ENCODE measurements at places on chromosomes 11 and 22.

DNA sequence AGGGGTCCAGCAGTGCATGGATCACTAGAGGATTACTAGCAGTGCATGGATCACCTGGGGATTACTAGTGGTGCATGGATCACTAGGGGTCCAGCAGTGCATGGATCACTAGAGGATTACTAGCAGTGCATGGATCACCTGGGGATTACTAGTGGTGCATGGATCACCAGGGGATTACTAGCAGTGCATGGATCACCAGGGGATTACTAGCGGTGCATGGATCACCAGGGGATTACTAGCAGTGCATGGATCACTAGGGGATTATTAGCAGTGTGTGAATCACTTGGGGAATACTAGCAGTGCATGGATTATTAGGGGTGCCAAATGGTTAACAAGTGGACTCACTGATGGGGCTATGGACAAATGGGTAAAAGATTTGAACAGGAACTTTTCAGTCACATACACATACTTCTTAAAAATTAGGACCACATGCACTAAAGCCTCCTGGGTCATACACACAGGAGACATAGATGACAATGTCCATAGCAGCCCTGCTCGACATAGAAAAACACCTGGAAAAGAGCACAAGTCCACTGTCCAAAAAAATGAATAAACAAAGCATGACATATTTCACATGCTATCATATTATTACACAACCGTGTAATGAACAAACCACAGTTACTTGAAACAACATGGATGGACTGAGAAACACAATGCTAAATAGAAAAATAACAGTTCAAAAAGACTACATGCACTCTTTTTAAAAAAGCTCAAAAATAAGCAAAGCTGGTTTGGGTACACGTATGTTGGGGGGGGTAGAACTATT is 109.8 kb downstream of the CD44 start:
- no peak for DNase-seq

- no peak for DNase-seq
Measured at GRCh38 chr11:129346916-129347315, 28.7 kb upstream of the BARX2 start.

DNA sequence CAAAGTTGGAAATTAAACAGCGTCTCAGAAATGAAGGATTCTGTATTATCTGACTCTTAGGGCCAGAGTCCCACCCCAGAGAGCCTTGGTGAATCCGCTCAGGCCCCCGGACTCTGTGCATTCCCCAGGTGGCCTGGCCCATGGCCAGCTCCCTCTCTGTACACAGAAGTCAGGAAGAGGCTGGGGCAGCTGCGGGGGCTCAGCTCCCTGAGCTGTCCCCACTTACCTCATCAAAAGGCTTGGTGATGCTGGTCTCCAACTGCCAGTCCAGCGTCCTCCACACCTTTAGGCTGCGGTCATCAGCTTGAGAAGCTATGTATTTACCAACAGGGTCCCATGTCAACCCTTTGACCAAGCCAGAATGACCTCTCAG is 35.0 kb downstream of the HIRA start:
- no peak for DNase-seq

- no peak for DNase-seq
Measured at GRCh38 chr11:4511282-4512245, 29.1 kb downstream of the OR52K1 start.

- DNase-seq = no peak
Measured at GRCh38 chr11:636511-637332, at the start of gene DRD4. Gene DRD4, plus strand, starts transcription at chr11:637269. Its CDS starts 36 bp downstream, at chr11:637305.

DNA sequence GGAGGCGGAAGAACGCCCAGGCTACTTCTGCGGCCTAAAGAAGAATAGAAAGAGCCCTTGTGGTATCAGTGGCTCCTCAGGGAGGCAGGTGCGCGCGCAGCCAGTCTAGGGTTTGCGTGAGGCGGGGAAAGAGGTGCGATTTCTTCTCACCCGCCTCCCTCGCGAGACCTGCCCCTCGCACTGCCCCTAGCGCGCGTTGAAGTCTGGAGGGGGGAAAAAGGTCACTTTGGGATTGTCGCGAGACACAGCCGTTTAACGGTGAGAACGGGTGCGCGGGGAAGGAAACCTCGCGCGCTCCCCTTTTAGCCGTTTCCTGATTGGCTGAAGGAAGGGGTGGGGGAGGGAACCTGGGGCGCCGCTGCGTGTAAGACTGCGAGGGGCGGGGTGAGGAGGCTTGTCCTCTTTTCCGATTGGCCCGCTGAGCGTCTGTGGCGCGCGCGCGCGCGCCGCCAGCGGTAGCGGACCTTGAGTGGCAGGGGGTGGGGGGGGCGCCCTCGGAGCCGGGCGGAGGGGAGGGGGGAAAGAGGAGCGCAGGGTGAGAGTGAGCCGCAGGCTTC is at the start of gene ZFP91:
TSS of gene ZFP91 (plus strand) at position 429 of the 557 bp plus-strand sequence. CDS start 219 bp downstream, outside the sequence.
- peak; percentile 80 for DNase-seq

DNA sequence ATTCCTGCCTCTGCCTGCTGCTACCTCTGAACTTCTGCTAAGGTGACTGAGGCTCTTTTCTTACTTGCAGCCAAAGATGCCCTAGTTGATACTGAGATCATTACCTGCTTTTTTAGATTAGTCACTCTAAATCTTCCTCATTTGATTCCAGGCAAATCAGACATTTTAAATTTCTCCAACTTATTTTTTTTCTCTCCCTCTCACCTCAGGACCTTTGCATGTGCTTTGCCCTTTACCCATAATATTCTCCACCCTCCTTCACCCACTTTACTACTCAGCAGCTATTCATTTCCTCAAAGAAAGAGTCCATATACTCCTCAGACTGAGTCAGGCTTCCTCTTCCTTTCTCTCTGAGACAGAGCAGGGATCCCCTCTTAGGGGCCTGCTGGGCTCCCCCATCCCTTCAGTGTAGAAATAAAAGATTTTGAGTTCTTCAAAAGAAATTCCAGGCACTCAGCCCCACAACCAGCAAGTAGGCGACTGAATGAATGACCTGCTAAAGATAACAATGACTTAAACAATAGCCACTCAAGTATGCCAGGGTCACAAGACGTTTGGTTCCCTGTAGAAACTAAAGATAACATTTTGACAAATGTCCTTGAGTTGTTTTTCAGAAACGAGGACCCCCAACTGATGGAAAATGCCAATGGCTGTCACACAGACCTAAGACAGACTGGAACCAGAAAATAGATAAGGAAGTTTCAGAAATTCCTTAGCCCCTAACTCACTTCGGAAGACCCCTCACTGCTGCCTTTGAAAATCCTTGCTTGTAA is 104.2 kb downstream of the MTNR1B start:
- DNase-seq = no peak

DNA sequence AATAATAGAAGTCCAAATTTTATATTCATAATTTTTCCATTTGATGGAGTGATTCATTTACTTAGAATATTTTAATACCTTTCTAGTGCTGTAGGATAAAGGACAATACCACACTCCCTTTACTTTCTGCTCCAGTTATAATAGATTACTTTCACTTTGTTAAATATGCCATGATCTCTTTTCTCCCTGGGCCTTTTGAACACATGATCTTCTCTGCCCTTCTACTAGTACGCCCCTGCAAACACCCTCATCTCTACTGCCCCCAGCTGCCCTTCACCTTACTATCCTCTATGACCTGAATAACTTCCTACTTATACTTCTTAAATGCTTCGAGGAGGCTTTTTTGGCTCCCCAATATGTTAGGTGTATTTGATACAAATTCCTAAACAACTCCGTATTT is 177.3 kb downstream of the GUCY1A2 start:
- DNase-seq = no peak

DNA sequence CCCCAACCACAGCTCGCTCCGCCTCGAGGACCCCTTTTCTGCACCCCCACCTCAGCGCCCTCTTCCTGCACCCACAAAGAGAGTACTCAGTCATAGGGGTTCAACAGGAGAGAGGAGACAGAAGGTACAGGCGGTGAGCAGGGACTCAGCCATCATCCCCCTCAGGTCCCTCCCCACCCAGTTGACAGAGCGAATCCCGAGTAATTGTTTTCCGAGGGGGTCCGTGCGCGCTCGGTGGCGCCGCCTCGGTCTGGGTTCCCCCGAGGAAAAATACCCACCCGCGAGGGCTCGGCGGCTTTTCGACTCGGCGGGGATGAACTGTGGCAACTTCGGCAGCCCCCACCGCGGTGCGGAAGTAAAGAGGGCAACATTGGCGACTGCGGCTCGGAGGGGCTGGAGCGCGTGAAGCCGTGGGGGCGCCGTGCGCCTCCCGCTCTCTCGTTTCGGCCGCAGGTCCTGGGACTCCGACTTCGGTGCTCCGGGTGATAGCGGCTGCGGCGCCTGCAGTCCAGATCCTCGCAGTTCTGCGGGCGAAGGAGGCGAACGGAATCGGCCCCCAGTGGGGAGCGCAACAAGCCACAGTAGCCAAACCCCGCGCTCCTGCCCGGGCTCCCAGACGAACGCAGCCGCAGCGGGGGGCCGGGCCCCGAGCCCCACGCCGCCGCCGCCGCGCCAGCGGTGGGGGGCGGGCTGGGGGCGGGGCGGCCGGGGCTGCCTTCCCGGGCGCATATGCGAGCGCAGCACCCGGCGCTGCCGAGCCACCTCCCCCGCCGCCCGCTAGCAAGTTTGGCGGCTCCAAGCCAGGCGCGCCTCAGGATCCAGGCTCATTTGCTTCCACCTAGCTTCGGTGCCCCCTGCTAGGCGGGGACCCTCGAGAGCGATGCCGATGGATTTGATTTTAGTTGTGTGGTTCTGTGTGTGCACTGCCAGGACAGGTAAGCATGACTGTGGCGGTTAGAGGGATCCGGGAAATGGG is at the start of gene NELL1:
TSS of gene NELL1 (plus strand) at position 743 of the 976 bp plus-strand sequence.
- no peak for DNase-seq
